Activated naive CD4-positive, alpha-beta T cell treated with Interleukin-2 at 50 U/mL for 16 hours (primary cell): ENCODE measurements at places on chromosomes 13 and 19.

DNA sequence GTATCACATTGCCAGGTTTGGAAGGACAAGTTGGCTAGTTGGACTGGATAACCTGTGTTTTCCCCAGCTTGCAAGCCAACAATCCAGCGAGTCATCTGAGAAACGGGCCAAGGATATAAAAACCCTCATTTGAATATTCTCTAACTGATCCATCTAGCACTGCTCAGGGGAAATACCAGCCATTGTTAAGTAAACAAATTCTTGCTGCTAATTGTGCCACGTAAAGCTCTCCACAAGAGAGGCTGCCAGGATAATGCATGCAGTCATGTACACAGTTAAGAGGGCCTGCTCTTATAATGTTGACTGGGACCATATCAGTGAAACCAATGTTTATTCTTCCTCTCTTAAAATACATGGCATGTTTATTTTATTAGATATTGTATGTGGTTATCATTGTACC, 663.2 kb upstream of the SGCG start:
- DNase-seq, result no peak

GRCh38 chr13:112596235-112596634, 8.3 kb upstream of the TUBGCP3 start:
- DNase-seq, result no peak

DNA sequence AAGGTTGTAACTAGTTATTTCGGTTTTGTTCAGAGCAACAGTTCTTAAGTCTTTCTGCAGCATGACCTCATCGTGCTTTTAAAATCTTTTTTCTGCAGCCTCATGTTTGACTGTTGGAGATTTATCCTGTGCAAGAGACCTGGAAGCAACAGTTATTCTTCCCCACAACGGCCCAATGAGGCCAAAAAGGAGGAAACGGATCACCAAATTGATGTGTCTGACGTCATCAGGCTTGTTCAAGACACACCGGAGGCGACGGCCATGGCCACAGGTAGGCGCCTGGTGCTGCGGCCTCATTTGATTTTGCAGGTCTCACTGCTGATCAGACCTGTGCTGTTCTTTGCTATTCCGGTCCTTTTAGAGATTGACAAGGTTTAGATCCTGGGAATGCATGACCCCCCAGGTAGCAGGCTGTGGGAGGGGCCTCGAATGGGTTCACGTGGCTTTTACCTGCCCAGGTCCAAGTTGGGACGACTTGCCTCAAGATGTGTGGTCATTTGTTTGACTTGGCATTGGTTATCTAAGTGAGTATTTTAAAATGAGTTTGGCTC, 66.8 kb upstream of the MCF2L start:
- no peak for DNase-seq

DNA sequence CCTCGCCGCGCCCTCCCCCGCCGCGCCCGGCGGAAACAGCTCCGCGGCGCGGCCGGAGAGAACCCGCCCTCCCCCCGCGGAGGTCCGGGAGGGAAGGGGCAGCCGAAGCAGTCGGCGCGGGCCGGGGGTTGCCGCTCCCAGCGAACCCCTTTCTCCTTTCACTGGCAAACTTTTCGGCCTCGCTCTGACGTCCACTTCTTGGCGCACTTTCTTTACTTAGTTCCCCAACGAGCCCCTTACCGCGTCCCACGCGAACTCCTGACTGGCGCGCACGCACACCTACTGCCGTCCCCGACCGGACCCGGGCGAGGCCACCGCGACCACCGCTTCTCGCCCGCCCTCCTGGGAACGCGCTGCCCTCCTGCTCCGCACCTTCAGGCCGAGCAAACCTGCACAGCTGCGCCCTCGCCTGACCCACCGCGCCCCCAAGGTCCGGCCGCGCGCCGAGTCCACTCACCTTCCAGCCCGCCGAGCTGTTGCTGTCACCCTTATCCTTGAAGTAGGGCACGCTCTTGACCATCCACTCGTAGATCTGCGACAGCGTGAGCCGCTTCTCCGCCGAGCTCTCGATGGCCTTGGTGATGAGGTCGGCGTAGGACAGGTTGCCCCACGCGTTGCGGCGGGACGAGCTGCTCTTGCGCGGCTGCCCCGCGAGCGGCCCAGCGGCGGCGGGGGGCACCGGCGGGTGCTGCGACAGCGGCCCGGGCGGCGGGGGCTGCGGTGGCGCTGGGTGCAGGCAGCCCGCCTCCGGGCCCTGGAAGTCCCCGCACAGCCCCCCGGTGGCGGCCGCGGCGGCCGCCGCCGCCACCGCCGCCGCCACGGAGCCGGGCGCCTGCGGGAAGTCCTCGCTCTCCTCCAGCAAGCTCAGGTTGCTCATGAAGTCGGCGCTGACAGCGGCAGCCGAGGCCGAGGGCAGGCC, 1.1 kb downstream of the FOXO1 start:
- peak; percentile 57 for DNase-seq

DNA sequence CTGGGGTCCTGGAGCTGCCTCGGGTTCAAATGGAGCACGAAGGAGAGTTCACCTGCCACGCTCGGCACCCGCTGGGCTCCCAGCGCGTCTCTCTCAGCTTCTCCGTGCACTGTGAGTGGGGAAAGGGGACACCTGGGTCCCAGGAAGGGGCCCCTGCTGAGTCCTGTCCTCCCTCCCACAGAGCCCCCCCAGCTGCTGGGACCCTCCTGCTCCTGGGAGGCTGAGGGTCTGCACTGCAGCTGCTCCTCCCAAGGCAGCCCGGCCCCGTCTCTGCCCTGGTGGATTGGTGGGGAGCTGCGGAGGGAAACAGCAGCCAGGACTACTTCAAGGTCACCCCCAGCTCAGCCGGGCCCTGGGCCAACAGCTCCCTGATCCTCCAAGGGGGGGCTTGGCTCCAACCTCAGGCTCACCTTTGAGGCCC, 11.0 kb upstream of the SIGLEC11 start:
- DNase-seq, result no peak
